ENCODE measurements at places on chromosomes 12 and 14.
A peak's percentile ranks its signal among the peaks of the same experiment; 100 is the strongest.

DNA sequence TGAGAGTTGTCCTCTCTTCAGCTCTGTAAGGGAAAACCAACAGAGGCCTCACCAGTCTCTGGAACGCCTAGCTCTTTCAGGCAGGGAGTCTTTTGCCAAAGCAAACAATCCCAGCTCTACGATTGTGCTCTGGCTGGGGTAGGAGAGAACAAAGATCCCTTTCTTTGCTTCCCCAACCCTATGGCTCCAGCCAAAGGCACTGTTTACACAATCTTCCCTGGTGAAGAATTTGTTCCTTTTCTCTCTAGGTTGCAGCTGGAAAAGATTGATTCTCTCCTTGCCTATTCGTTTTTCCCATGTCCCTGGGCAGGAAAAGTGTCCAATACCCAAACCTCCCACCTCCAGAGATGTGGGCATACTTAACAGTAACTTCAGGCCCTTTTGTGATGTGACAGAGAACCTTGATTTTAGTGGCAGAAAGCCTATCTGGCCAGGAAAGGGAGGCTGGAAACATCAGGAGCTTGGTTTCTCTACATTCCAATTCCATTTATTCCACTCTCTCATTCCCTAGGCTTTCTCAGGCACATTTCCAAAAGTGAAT is 16.8 kb downstream of the ATP5MC2 start:
- no peak for DNase-seq

- DNase-seq, result no peak
Measured at GRCh38 chr12:70581208-70581607, 56.0 kb downstream of the PTPRB start.

- no peak for DNase-seq
Measured at GRCh38 chr12:59004456-59004855, 84.2 kb upstream of the LRIG3 start.

DNA sequence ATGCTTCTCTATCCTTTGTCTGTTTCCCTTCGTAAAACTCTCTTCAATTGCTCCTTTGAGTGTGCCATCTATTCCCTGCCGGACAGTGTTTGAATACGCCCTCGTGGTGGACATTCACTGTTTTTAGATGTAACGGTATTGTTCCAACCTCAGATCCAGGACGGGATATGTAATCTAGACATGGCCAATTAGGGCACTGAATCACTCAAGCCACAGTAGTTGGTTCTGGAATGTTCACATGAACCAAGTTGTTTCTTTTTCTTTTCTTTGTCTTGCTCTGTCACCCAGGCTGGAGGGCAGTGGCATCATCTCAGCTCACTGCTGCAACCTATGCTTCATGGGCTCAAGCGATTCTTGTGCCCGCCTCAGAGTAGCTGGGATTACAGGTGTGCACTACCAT is 204.2 kb upstream of the PLXNC1 start:
- no peak for DNase-seq

DNA sequence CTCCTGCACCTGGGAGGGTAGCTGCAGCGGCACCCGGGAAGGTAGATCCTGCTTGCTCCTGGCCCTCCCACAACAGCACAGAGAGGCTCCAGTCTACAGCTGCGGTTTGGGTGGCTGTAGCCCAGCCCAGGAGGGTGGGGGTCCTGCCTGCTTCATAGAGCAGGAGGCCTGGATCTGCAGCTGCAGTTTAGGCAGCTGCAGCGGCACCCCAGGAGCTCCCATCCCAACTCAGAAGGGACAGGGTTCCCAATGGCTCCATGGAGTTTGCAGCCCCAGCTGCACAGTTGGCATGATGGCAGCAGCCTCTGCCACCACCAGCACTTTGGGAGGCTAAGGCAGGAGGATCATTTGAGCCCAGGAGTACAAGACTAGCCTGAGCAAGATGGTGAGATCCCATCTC is 38.5 kb downstream of the TIMELESS start:
- DNase-seq, result no peak

DNA sequence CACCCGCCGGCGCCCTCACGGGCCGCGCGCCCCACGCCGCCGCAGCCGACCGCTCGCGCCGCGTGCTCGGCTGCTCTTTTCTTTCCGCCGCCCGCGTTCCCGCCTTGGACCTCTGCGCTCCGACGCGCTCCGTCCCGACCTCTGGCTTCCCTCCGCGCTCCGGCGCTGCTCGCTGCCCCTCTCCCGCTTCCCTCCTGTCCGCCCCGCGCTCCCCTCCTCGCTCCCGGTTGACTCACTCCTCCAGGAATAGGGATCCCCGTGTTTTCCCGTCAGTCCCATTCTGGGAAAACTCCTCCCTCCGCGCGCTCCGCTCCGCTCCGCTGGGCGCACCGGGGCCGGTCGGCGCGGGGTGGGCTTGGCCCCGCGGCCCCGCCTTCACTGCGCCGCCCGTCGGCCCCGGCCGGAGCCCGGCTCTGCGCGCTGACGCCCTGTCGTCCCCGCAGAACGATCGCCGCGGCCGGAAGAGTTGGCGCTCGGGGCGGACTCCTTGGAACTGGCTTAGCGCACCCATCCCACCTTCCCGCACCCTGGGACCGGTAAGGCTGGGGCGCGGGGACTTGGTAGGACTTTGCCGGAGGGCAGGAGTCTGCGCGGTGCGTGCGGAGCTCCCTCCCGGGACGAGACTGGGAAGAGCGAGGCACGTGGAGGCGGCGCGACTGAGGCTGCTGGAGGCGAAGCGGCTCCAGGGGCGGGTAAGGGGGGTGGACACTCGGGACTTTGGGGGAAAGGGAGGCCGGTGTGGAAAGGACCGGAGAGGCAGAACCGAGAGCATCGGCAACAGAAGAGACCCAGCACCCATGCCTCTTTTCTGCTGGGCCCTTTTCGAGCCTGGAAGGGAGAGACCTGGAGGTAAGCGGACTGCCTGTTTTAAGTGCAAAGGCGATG is 550 bp downstream of the TEAD4 start:
- no peak for DNase-seq

DNA sequence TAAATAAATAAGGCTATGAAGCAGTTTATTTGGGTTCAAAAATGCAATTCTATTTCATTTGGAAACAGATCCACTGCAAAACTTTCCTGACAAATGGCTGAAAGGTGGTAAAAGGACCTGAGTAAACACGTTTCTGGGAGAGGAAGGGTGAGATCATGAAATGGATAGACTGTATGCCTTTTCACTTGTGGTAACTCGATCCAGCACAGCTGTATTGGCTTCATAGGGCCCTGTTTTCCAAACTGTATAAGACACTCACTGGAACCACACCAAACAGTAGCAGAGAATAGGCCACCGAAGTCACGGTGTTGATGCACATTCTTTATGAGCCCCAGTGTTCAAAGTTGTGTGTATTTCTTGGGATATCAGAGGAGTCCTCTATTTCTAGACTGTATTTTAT is 325.2 kb upstream of the DIO2 start:
- no peak for DNase-seq

DNA sequence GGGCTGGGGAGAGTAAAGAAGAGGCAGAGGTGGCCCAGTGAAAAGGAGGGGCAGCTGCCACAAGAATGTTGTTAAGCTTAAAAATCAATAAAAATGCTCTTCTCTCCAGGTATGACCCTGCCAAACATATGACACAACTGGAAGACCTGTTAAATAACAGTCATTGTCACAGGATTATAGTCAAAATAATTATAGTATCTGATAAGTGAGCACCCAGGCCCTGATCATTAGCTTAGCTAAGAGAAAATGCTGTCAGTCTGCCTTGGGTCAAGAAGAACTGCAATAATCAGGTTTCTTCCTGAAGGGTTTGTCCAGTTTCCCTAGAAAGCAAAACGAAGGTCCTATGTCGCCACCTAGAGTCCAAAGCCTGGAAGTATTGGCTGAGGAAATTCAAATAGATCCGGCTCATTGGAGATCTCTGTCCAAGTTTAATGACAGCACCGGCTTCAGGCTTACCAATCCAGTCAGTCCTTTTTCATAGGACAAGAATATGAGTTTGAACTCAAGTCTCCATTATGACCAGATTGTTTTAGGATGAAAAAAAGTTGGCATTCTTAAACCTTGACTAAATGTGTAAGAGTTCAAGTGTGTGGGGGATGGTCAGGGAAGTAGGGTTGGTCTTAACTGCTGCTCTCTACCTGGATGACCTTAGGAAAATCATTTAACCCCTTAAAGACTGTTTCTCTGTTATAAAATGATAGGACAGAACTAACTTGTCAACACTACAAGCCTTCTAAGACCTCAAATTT is 22.5 kb upstream of the NKX2-8 start:
- DNase-seq, result peak; percentile 78

DNA sequence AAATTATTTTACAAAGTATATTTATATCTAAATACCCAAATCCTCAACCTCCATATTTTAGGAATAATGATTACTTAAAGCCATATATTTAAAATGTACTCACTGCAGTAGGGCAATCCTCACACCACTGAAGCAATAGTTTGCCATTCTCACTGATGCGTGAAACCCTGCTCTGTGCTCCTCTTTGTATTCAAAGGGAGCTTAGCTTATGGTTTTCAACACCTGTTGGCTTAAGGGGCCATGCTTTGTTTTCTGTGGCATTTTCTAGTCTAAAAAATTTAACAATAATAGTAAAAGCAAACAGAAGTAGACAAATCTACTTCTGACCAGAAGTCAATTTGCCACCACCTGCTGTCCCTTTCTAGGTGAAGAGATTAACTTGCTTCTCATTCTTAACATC is 294.6 kb downstream of the FLRT2 start:
- DNase-seq, result no peak

- peak; percentile 14 for DNase-seq
Measured at GRCh38 chr12:54932691-54933090, 51.9 kb downstream of the TESPA1 start.

- DNase-seq, result no peak
Measured at GRCh38 chr12:130489293-130489692, 151.6 kb downstream of the PIWIL1 start.

- DNase-seq, result peak; percentile 24
Measured at GRCh38 chr12:5586201-5586600, 154.3 kb downstream of the NTF3 start.

DNA sequence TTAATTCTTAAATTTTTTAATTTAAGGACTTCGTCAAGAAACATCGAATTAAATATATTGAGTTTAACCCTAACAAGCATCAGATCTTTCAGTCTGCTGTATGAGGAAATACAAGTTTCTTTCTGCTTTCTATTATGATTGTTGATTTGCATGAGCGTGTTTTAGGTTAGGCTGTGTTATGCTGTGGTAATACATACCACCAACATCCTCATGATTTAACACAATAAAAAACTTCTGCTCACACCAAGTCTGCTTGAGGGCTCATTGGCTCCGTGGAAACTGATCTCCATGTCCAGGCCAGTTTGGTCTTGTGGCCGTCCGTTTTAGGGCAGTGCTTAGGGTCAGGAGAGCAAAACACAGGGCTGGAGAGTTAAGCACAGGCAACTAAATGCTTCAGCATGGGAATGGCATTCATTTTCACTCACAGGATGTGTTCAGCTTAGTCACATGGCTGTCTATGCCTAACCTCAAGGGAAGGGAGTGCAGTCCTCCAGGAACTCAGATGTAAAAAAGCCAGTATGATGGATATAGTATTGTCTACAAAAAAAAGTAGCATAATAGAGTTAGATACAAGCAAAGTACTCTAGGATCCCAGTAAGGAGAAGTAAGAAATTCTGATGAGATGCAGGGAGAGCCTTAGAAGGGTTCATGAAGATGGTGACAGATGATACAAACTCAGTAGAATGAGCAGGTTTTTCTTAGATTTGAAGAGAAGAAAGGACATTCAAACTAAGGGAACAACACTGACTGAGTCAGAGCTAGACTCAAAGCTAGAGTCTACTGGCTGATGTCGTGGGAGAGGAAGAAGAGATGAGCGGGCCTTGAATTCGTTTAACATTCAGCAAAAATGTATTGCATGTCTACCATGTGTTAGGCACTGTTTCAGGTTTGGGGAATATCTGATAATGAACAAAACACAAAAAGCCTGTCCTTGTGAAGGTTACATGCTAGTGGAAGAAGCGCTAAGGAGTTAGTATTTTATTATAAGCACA is 16.3 kb downstream of the MARK3 start:
- DNase-seq, result peak; percentile 62

DNA sequence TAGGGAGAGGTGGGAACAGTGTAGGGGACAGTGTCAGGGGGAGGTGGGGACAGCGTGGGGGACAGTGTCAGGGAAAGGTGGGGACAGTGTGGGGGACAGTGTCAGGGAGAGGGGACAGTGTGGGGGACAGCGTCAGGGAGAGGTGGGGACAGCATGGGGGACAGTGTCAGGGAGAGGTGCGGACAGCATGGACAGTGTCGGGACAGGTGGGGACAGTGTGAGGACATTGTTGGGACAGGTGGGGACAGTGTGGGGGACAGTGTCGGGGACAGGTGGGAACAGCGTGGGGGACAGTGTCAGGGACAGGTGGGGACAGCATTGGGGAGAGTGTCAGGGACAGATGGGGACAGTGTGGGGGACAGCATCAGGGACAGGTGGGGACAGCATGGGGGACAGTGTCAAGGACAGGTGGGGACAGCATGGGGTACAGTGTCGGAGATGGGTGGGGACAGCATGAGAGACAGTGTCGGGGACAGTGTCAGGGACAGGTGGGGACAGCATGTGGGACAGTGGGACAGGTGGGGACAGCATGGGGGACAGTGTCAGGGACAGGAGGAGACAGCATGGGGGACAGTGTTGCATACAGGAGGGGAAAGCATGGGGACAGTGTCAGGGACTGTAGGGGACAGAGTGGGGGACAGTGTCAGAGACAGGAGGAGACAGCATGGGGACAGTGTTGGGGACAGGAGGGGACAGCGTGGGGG is 139.0 kb downstream of the TMEM121 start:
- no peak for DNase-seq

DNA sequence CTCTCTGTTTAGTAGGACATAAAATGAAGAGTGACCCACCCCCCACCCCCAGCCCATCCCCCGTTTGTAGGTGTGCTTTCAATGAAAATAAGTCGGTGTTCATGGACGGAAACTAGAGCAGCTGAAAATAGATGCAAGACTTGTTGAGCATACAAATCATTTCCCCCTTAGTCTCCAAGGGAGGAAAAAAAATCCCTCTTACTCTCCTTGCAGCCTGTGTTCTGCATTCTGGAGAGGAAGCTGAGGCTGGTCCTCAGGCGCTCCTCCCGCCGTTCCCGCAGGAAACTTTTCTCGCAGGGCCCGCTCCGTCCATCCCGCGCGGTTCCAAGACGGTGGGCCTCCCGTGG is 259.0 kb upstream of the E2F7 start:
- DNase-seq, result peak; percentile 28

GRCh38 chr12:93174048-93174447 is 203.7 kb upstream of the NUDT4 start:
- no peak for DNase-seq

GRCh38 chr12:2118061-2118460 is 65.3 kb downstream of the CACNA1C start:
- DNase-seq, result no peak

- no peak for DNase-seq
Measured at GRCh38 chr12:70759161-70759918, 122.1 kb upstream of the PTPRB start.
